ENCODE measurements at places on chromosomes 1 and 21. TPM values are rescaled to one million over a fixed set of nuclear protein-coding genes. Genes with fewer than 3 reads are reported as not detected.

The PLA2G2D gene
- not detected for total RNA-seq

The KPRP gene
- not detected for total RNA-seq

The PTGFR gene
- 17.7 TPM for total RNA-seq

The FMO3 gene
- not detected for total RNA-seq
